ENCODE measurements at places on chromosomes 2 and 18. TPM values are rescaled to one million over a fixed set of nuclear protein-coding genes. Genes with fewer than 3 reads are reported as not detected.

Gene LHCGR
- total RNA-seq, result not detected

Gene DNAJB2
- 21.4 TPM for total RNA-seq

Gene KLHL14
- not detected for total RNA-seq

Gene SNRNP27
- 53.3 TPM for total RNA-seq

Gene MTERF4
- 18.5 TPM for total RNA-seq

Gene AMER3
- total RNA-seq, result not detected

Gene SLC5A7
- not detected for total RNA-seq

Gene TMEM131
- 21.9 TPM for total RNA-seq

Gene DNER
- 4.6 TPM for total RNA-seq

Gene ZNF804A
- 0.11 TPM for total RNA-seq

Gene ERBB4
- total RNA-seq, result not detected

Gene IL36RN
- 0.15 TPM for total RNA-seq

Gene FBXO15
- total RNA-seq, result not detected

Gene ALPG
- not detected for total RNA-seq

Gene FLACC1
- total RNA-seq, result not detected

Gene CCDC74B
- 3.7 TPM for total RNA-seq

Gene PELI1
- 14.8 TPM for total RNA-seq

Gene TRABD2A
- 0.87 TPM for total RNA-seq

Gene DPY30
- total RNA-seq, result 106 TPM

Gene DYSF
- 1.3 TPM for total RNA-seq

Gene HADHB
- total RNA-seq, result 102 TPM

Data from hair follicular keratinocyte (primary cell).